ENCODE measurements at places on chromosomes 5 and 9. TPM values are rescaled to one million over a fixed set of nuclear protein-coding genes. Genes with fewer than 3 reads are reported as not detected.

Gene PCYOX1L
- 5.9 TPM for total RNA-seq

DNA sequence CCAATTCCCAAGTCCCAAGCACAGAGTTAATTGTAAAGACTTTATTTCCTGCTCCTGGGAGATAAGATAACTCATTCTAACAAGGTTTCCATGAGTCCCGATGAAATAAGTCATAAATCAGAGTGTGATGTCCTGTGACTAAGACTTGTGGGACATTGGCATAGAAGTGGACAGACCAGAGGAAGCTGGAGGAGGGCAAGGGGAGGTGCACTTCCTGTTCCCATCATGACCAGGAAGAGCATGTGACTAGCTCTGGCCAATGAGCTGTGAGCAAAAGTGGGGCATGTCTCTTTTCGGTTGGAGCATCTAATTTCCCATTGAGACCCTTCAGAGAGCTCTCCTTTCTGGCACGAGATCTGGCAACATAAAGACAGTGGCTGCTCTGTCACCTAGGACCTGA, 100.4 kb downstream of the ZNF354C start:
- H3K4me1 ChIP-seq: no peaks in the 10 kb centered on the region
- no peaks in the 10 kb centered on the region for H3K36me3 ChIP-seq
- DNase-seq: no peak
- H3K27ac ChIP-seq: no peak overlapping the region
- H3K27me3 ChIP-seq: no peaks in the 10 kb centered on the region
- no peak overlapping the region for H3K4me3 ChIP-seq

DNA sequence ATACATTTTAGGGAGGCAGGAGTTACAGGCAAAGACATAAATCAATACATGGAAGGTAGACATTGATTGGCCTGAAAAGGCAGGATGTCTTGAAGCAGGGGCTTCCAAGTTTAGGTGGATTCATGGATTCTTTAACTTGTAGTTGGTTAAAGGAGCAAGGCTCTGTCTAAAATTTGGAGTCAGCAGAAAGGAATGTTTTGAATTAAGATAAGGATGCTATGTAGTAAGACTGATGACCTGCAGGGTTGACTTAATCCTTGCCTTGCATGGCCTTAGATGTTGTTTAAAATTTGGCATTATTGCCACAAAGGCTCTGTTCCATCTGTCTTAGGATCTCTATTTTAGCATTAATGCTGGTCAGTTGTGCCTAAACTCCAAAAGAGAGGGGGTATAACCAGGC, 171.3 kb downstream of the C5orf15 start:
- H3K36me3 ChIP-seq: no peaks in the 10 kb centered on the region
- H3K27ac ChIP-seq: no peak overlapping the region
- DNase-seq: no peak

GRCh38 chr5:157382996-157383800, 76.8 kb upstream of the NIPAL4 start:
- H3K4me1 ChIP-seq: no peaks in the 10 kb centered on the region
- DNase-seq: no peak
- H3K4me3 ChIP-seq: no peak overlapping the region
- H3K36me3 ChIP-seq: peaks cover 25% of the 10 kb centered on the region

Gene TNC
- 18.5 TPM for total RNA-seq

GRCh38 chr5:173451651-173452050, 123.4 kb upstream of the STC2 start:
- no peak overlapping the region for H3K4me3 ChIP-seq
- no peak overlapping the region for H3K27ac ChIP-seq
- H3K36me3 ChIP-seq: no peaks in the 10 kb centered on the region
- DNase-seq: no peak
- peaks cover 10% of the 10 kb centered on the region for H3K4me1 ChIP-seq

GRCh38 chr5:73250645-73251044, 77.7 kb downstream of the TMEM174 start:
- DNase-seq: no peak
- no peaks in the 10 kb centered on the region for H3K36me3 ChIP-seq
- H3K4me1 ChIP-seq: no peaks in the 10 kb centered on the region
- H3K27me3 ChIP-seq: peaks cover 5% of the 10 kb centered on the region
- no peak overlapping the region for H3K27ac ChIP-seq
- H3K4me3 ChIP-seq: no peak overlapping the region

GRCh38 chr5:142360607-142361120, 35.8 kb upstream of the SPRY4 start:
- H3K36me3 ChIP-seq: no peaks in the 10 kb centered on the region
- H3K4me1 ChIP-seq: peaks cover 46% of the 10 kb centered on the region
- no peak for DNase-seq
- peaks cover 5% of the 10 kb centered on the region for H3K27me3 ChIP-seq
- H3K4me3 ChIP-seq: no peak overlapping the region
- no peak overlapping the region for H3K27ac ChIP-seq

- H3K36me3 ChIP-seq: peaks cover 4% of the 10 kb centered on the region
- no peak overlapping the region for H3K4me3 ChIP-seq
- peaks cover 49% of the 10 kb centered on the region for H3K4me1 ChIP-seq
- DNase-seq: no peak
Observed at GRCh38 chr5:132222649-132223038, 5.0 kb downstream of the P4HA2 start.

Gene NSG2
- total RNA-seq: not detected

DNA sequence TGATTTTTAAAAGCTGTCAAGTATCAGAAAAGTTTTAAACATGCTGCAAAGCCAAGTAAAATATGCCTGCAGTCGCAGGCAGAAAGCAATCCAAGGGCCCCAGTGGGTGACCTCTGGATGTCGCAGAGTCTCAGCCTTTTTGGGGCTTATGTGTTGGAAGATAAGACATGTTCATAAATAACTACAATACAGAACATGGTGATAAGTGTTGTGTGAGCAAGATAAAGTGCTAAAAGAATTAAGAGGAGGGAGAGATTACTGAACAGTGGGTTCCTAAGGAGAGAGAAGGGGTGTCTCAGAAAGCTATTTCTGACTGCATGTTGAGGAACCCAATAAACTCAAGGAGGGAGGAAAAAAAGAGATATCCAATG, 78.9 kb upstream of the ADRB2 start:
- no peak overlapping the region for H3K27ac ChIP-seq
- H3K4me3 ChIP-seq: no peak overlapping the region
- peaks cover 16% of the 10 kb centered on the region for H3K4me1 ChIP-seq
- H3K27me3 ChIP-seq: no peaks in the 10 kb centered on the region
- no peak for DNase-seq

Gene CLINT1
- total RNA-seq: 79.2 TPM

- H3K4me3 ChIP-seq: no peak overlapping the region
- H3K27ac ChIP-seq: no peak overlapping the region
- H3K4me1 ChIP-seq: no peaks in the 10 kb centered on the region
- H3K27me3 ChIP-seq: no peaks in the 10 kb centered on the region
Observed at GRCh38 chr5:118883362-118883761, 105.0 kb downstream of the DTWD2 start.

Gene CCDC192
- not detected for total RNA-seq

DNA sequence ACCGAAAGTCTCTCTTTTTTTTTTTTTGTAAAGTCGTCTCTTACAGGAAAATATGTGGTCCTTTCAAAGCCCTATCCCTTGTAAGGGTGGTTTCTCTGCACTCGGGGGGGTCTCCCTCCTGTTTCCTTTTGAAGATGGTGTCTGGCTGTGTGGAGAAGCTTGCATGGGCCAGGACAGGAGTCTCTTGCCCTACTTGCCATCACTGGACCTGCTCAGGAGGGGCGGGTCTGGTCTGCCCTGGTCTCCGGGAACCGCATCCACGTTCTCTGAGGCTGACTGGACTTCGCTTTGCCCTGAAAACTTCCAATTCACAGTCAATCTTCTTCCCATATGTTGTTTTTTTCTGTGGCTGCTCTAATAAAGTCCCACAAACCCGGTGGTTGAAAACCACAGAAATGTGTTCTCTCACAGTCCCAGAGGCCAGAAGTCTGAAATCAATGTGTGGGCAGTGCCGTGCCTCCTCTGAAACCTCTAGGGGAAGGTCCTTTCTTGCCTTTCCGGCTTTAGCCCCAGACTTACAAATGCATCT, 92.9 kb upstream of the IER5L start:
- DNase-seq: peak; percentile 8
- no peak overlapping the region for H3K4me3 ChIP-seq
- no peak overlapping the region for H3K27ac ChIP-seq
- no peaks in the 10 kb centered on the region for H3K27me3 ChIP-seq
- no peaks in the 10 kb centered on the region for H3K36me3 ChIP-seq

Gene INIP
- total RNA-seq: 21.0 TPM

DNA sequence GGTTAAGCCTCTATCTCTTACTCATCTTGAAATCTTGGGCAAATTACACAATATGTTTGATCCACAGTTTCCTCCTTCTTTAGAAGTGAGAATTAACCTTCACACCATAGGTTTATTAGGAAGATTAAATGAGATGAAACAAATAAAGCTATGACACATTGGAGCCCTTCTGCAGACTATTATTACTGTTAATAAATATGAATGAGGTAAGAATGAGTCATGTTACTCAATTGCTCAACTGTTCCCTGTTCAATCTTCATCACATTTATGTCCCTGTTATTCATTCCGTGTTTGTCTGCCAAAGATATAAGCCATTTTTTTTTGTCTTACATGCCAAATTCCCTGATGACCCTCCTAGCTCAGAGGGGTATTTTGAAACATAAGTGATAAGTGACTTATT, 52.1 kb upstream of the PAPPA start:
- no peaks in the 10 kb centered on the region for H3K36me3 ChIP-seq
- DNase-seq: no peak
- no peak overlapping the region for H3K27ac ChIP-seq
- H3K27me3 ChIP-seq: no peaks in the 10 kb centered on the region
- no peak overlapping the region for H3K4me3 ChIP-seq

DNA sequence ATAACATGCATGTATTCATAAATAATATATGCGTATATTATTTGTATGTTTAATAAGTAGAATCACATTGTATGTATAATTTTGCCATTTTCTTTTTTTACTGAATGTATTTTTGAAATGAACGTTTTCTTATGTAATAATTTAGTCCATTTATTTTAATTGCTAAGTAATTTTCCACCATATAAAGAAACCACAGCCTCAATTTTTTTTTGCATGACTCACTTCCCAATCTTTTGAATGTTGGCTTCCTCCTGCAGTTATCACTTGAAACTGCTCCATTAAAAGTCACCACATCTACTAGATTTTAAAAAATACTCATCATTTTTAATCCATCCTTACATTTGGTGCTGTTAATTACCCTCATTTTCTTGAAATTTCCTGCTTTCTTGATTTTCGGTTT, 363.3 kb upstream of the MEF2C start:
- no peak overlapping the region for H3K4me3 ChIP-seq
- no peaks in the 10 kb centered on the region for H3K4me1 ChIP-seq
- DNase-seq: no peak
- H3K27ac ChIP-seq: no peak overlapping the region
- H3K27me3 ChIP-seq: no peaks in the 10 kb centered on the region

Gene GRXCR2
- not detected for total RNA-seq

DNA sequence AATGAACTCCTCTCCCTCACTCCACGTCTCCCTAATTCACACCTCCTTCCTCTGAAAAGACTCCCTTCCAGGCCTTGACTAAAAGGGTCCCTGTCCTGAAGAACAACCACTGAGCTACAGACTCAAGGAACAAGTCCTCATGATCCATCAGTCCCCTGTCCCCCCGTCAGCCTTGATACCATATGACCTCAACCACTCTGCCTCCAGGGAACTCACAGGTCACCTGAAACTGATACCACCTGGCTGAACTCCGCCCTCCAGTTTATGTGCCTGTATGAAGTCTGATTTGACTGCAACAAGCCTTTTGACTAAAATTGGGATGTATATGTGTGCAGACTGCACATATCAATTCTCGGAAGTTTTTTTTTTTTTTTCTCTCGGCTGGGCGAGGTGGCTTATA, 88.7 kb downstream of the UGCG start:
- H3K27ac ChIP-seq: no peak overlapping the region
- H3K4me3 ChIP-seq: no peak overlapping the region
- DNase-seq: no peak

- H3K36me3 ChIP-seq: no peaks in the 10 kb centered on the region
- no peak for DNase-seq
- no peaks in the 10 kb centered on the region for H3K4me1 ChIP-seq
Observed at GRCh38 chr9:123611226-123611625, 255.2 kb downstream of the CRB2 start.

GRCh38 chr9:70581955-70582350, 167.5 kb upstream of the KLF9 start:
- no peak overlapping the region for H3K4me3 ChIP-seq
- no peak overlapping the region for H3K27ac ChIP-seq
- no peaks in the 10 kb centered on the region for H3K36me3 ChIP-seq
- no peaks in the 10 kb centered on the region for H3K27me3 ChIP-seq
- DNase-seq: no peak

DNA sequence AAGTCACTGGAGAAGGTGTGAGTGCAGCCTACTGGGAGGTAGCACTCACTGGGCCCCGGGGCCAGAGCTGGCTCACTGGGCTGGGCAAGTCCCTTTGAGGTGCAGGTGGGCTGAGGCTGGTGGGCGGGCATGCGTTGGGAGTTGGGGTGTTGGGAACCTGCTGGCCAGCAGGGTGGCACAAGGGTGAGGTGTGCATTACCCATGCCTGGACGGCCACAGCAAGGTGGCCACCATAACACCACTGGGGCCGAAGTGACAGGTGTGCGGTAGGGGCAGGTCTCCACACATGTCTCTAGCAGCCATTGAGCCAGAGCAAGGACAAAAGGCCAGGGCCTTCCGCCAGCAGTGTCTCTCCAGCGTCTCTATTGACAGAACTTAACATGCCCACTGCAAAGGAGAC, 22.6 kb downstream of the PRRT1B start:
- no peak overlapping the region for H3K27ac ChIP-seq
- no peak for DNase-seq
- H3K4me3 ChIP-seq: no peak overlapping the region
- H3K36me3 ChIP-seq: peaks cover 20% of the 10 kb centered on the region

DNA sequence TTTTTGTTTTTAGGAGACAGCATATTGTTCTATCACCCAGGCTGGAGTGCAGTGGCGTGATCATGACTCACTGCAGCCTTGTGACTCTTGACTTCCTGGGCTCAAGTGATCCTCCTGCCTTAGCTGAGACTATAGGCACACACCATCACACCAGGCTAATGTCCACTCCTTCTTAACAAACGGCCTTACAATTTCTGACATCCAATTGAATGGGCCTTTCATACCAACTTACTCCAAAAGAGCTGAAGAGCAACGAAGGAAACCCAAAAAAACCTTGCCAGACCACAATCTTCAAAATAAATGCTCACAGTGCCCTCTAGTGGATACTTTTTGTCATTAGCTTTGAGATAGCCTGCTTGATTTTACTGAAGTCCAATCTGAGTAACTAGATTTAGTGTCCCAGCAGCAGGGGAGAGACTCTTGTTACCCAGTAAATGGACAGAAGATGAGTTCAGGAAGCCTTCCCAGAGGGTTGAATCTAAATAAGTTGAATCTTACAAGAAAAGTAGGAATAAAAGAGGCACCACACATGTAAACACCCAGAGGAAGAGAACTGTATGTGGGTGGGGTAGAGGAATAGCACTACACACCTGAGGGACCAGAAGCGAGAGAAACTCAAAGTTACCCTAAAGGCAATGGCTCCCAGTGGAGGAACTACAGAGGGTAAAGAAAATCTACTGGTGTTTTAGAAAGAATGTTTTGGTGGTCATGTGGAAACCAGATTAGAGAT, 9.3 kb downstream of the ZNF622 start:
- no peaks in the 10 kb centered on the region for H3K27me3 ChIP-seq
- peak; percentile 52 for DNase-seq
- no peak overlapping the region for H3K27ac ChIP-seq
- peaks cover 45% of the 10 kb centered on the region for H3K4me1 ChIP-seq
